ENCODE measurements at places on chromosomes 3 and 15.
A peak's percentile ranks its signal among the peaks of the same experiment; 100 is the strongest.

GRCh38 chr3:127799476-127800222 is 22.7 kb downstream of the MGLL start:
- DNase-seq, result peak; percentile 88

GRCh38 chr15:75696854-75697259 is 15.8 kb downstream of the CSPG4 start:
- DNase-seq, result no peak

DNA sequence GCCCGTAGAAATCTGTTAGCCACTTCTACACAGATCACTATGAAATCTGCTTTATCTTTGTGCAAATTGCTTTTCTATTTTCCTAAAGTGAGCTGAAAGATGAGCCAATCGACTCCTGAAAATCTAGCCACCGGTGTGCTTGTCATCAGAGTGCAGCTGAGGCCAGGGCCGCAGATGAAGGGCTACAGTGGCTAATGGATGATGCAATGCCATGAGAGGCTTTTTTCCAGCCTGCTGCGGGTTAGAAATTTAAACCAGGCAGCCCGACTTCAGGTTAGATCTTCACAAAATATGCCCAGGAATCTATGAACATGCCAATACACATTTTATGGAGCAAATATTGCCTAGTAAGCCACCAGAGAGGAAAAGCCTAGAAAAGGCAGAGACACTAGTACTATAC is 948.2 kb upstream of the CFAP20DC start:
- DNase-seq, result no peak

- DNase-seq, result no peak
Observed at GRCh38 chr3:59107856-59108815, 58.3 kb upstream of the CFAP20DC start.

GRCh38 chr15:58492661-58493397 is 61.0 kb downstream of the LIPC start:
- DNase-seq, result no peak

DNA sequence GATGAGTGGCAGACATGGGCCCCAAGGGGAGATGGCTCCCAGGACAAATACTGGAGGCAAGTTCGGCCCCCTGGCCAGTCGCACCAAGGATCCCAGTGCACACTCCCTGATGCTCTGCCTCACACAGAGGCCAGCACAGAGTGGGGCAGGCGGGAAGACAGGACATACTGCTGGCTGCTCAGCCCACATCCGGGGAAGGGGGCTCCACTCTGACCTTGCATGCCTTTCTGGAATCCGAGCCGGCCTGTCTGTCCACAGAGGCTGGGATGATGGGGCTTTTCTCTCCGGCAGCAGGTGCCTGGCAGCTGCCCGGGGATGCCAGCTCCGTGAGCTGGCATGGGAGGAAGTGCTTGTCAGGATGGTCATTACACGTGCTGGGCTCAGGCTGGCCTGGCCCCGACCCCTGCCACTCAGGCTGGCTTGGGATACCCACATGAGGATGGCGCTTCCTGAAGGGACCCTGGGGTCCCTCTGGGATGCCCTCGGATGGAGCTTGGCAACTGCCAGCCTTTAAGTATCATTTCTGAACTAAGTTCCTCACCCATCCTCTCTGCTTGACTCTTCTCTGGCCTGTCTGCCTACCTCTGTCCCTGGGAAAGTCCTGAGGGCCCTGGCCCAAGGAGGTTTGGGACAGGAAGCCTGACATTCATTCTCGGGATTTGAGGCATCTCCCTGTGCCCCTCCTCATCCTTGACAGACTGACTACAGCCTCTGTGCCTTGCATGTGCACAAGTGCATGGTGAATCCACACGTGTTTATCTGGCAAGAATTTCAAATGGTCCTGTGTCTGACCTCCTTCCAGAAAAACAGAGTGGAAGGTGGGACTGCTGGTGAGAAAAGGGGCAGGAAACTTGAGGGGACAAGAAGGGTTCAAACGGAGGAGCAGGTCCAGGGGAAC is 46.5 kb downstream of the EXOG start:
- DNase-seq, result no peak

- DNase-seq, result no peak
Observed at GRCh38 chr3:128176276-128176833, 23.1 kb downstream of the EEFSEC start.

DNA sequence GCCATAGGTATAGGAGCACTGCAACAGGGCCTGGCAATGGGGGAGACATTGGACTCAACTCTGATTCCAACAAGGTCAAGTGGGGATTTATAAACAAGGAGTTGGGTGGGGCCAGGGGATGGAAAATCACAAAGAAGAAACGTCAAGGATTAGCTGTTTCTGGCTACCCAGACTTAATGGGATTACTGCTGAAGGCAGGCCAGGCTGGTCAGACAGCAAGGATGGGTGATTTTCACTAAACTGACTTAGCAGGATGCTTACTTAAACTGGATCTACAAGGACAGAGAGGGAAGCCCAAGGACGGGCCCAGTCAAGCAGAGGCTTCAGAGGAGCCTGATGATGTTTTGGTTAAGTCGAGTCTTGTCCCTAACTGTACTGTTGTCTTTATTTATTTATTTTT is 76.2 kb downstream of the USP13 start:
- DNase-seq, result no peak

GRCh38 chr15:98647026-98647773 is 1.1 kb upstream of the IGF1R start:
- peak; percentile 57 for DNase-seq

- no peak for DNase-seq
Observed at GRCh38 chr15:33067456-33067855, 127.1 kb downstream of the FMN1 start.

DNA sequence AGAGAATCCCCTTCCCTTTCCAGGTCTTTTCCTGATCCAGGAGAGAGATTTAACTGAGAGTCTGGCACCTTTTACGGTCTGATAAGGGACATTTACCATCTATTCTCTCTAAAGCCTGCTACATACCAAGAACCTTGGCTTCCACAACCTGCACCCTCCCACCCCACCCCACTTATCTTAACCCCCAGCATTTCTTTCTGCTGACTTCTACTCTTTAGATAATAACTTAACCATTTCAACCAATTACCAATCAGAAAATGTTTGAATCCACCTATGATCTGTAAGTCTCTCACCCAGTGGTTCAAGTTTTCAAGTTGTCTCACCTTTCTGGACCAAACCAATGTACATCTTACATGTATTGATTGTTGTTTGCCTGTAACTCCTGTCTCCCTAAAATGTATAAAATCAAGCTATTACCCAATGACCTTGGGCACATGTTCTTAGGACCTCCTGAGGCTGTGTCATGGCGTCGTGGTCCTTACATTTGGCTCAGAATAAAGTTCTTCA is 74.0 kb downstream of the MCF2L2 start:
- no peak for DNase-seq

GRCh38 chr3:49626101-49626581 is 48.0 kb upstream of the APEH start:
- no peak for DNase-seq

- DNase-seq, result no peak
Observed at GRCh38 chr3:168782193-168782592, 686.5 kb upstream of the GOLIM4 start.

DNA sequence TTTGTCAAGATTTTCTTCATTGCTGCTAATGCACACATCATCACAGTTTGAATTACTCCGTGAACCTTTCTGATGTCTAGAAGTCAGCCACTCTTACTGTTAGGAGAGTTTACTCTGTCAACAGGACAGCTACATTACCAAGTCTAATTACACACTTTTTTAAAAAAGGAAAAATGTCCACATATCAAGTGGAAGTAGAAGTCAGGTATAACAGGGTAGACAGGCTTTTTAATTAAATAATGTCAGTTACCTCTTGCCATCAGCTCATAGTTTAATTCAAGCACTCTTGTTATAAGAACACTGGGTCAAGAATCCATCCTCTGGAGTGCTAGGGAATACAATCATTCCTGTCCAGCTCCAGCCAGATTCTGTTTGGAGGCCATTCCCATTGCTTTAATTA is 232.8 kb downstream of the TAFA4 start:
- DNase-seq, result no peak

DNA sequence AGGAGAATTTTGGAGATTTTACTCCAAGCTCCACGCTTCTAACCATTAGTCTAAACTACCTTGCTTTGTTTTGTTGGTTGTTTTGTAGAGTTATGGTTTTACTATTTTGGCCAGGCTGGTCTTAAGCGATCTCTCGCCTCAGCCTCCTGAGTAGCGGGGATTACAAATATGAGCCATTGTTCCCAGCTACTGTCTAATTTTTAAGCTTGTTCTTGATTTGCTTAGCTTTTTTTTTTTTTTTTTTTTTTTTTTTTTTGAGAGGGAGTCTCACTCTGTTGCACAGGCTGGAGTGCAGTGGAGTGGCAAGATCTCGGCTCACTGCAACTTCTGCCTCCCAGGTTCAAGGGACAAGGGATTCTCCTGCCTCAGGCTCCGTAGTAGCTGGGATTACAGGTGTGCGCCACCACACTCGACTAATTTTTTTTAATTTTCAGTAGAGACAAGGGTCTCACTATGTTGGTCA is 28.5 kb downstream of the EFCAB12 start:
- no peak for DNase-seq

GRCh38 chr3:64381367-64381766 is 156.1 kb upstream of the PRICKLE2 start:
- DNase-seq, result no peak
